ENCODE measurements at places on chromosomes 5 and 9. TPM values are rescaled to one million over a fixed set of nuclear protein-coding genes. Genes with fewer than 3 reads are reported as not detected.

Gene AK8
- total RNA-seq, result 0.13 TPM

Gene TMEM215
- total RNA-seq, result not detected

Gene DOLK
- total RNA-seq, result 31.0 TPM

Gene PCDHGB6
- 0.96 TPM for total RNA-seq

Gene CATSPER3
- not detected for total RNA-seq

Gene LAMC3
- total RNA-seq, result 0.03 TPM

DNA sequence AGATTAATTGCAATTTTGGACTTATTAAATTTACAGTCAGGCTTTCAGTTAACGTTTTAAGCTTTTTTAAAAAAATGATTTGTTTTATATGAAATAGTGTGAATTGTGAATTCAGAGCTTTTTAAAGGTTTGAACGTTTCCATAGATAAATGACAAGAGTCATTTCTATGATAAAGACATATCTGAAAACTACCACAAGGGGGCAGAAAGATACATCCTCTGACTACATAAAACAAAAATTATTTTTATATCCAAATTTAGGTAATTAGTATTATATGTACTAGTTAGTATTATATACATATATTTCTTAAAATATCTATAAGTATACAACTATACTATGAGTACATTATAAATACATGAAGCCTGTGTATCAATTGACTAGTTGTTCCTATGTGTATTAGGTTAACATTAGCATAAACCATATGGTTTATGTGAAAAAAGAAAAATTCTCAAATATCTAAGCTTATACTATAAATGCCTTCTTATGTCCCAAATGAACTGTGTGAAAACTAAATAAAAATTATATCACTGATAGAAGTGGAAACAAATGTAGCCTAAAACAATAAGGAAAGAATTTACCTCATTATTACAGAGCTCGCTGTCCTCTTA, 155.2 kb downstream of the MEF2C start:
- DNase-seq, result peak; percentile 37

DNA sequence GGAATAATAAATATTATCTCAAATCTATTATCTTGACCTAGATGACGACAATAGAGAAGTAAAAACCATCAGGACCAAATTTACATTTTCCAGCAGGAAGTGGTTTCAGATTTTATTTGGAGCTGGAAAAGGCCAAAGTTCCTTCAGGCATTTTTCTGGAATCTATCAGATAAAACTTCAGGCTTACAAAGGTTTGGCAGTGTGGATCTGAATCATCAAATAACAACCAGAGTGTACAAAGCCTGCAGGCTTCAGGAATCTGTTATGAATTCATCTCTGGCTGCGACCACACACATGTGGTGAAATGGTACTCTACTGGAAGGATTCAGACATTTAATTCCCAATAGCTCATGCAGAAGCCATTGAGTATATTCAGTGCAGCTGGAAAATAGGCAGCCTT, 726.4 kb upstream of the GRAMD2B start:
- DNase-seq, result peak; percentile 70

- peak; percentile 14 for DNase-seq
Observed at GRCh38 chr9:18791074-18791473, 241.9 kb downstream of the SAXO1 start.

- no peak for DNase-seq
Observed at GRCh38 chr5:87015901-87016300, 251.8 kb upstream of the RASA1 start.

DNA sequence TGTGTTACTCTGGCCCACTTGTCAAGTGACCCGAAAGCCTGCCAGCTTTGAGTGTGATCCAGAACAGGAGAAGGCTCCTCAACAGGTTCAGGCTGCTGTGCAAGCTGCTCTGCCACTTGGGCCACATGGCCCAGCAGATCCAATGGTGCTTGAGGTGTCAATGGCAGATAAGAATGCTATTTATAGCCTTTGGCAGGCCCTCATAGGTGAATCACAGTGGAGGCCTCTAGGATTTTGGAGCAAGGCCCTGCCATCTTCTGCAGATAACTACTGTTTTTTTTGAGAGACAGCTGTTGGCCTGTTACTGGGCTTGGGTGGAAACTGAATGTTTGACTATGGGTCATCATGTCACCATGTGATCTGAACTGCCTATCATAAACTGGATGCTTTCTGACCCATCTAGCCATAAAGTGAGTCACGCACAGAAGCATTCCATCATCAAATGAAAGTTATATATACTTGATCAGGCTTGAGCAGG, 180.8 kb downstream of the CARTPT start:
- DNase-seq, result peak; percentile 65

- DNase-seq, result no peak
Observed at GRCh38 chr5:179451114-179451827, 99.1 kb upstream of the RUFY1 start.

DNA sequence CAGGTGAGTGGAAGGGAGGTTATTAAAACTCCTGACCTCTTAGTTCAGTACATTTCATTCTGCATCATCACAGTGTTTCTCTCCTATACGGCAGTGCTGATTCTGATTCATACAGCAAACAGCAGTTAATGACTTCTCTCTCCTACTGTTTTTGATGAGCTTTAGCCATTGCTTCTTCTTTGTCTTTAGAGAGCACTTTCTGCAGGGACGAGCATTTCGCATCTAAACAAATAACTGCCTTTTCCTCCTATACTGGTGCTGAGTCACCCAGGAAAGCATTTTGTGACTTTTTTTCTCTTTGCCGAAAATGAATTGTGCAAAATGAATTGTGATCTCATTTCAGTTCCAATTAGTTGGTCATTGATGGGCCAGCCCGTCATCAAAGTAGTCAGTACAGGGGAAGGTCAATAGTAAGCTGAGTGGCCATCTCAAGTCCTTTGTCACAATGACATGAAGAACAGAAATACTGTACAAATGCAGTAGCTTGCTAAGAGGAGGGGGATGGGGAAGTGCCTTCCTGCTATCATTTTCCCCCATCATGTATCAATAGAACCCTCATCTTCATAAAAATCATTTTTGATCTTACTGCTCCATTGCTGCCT, 98.5 kb downstream of the INSYN2B start:
- DNase-seq, result no peak

GRCh38 chr9:117825609-117826347, 121.6 kb downstream of the TLR4 start:
- DNase-seq, result no peak

DNA sequence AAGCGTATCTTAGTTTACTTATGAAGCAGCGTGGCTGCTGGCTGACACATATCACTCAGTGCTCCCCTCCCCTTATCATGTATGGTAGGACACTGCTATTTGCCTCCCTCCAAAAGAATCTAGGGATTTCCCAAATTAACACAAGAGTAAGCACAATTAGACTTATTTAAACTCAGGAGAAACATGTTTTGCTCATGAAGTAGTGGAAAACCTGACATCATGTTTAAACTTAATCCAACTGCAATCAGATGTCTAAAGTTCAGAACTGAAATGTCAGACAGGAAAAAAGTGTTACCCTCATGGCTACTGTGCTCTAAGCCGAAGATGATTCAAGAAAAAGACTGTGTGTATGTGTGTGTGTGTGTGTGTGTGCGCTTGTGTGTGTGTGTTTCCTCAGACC, 324.1 kb upstream of the TNC start:
- peak; percentile 7 for DNase-seq

All from myocyte (in vitro differentiated cells).